ENCODE measurements at places on chromosomes 12 and 14.

DNA sequence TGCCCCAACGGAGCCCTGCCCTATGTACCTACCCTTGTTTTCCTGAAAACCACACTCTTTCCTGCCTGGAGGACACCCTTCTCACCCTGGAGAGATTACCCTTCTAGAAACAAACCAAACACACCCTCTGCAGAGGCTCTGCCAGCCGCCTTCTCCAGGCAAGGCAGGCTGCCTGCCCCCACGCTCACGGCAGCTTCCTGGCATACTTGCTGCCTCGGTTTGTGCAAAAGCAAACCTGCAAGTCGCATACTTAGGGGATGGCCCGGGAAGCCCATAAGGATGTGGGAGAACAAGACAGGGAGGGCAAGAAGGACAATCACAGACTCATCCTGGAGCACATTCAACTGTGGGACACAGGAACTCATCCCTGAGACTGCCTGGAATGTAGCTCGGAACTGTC is 154.0 kb upstream of the DIO3 start:
- no peak for DNase-seq

GRCh38 chr14:54975856-54976255 is 51.0 kb downstream of the WDHD1 start:
- DNase-seq: no peak

DNA sequence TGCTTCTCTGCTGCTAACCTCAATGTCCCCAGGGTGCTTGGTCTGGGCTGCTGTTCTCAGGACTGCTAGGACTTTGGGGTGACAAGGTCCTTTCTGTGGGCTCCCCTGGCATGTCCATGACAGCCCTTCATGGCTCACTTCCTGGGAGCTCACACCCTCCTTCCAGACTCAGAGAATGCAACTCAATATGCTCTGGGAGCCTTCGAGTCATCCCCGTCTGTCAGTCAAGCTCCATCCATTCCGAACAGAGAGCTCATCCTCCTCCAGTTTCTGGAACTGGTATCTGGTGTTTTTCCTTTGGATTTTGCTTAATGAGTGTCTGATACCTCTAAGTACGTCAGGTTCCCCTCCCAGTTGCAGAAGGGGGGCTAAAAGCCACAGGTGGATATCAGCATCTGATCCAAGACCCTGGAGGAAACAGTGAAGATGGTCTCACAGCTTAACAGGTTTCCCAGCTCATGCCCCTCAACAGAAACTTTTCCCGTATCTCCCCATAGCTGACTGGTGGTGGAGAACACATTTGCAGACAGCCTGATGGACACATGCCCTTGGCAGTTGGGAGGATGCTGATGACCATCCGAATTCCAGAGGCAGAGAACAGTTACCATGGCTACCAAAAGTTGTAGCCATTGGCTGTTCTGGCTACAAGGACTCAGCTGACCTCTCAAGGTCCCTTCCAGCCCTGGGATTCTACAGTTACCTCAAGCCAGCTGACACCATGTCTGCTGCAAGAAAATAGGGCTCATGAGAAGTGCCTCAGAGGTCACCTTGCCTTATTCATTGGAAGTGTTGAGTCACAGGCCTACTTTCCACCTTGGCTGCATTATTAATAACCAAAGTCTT is 9.5 kb upstream of the RAB35 start:
- no peak for DNase-seq

DNA sequence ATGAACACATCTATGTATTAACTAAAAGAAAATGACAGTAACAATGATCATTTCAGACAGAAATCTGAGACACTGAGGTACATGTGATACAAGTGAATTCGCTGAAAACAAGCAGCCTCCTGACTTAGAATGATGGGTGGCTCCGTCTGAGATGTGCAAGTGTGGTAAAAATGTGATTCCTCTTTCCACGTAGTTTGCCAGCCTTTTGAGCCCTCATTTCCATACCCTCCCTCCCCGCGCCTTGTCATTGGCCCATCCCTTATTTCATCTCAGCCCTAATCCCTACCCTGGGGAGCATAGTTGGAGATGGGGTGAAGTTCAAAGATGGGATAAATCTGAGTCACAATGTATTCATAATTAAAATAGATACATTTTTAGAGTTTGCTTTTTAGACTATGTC is 107.8 kb downstream of the BMP4 start:
- no peak for DNase-seq

DNA sequence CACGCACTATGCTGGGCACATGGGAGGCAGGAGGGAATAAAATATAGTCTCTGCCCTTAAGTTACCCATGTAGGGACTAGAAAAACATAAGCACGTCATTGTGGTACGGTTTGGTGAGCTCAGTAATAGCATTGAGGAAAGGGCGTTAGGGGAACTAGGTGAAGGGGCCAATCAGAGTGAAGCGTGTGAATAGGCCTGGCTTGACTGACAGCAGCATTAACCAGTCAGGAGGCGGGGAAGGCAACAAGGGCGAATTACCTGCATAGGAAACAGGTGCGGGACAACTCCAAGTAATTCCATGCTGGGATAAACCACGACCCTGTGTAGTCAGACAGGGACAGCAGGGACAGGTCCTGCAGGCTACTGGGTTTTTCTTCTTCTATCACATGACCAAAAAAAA is 107.7 kb downstream of the UNC79 start:
- no peak for DNase-seq

- DNase-seq: no peak
These were observed 199.0 kb downstream of the KIF26A start for GRCh38 chr14:104337351-104337750.

- no peak for DNase-seq
These were observed 70.9 kb upstream of the SLC38A4 start for GRCh38 chr12:46896680-46897079.

GRCh38 chr12:88420457-88420856 is 159.8 kb downstream of the KITLG start:
- DNase-seq: no peak

DNA sequence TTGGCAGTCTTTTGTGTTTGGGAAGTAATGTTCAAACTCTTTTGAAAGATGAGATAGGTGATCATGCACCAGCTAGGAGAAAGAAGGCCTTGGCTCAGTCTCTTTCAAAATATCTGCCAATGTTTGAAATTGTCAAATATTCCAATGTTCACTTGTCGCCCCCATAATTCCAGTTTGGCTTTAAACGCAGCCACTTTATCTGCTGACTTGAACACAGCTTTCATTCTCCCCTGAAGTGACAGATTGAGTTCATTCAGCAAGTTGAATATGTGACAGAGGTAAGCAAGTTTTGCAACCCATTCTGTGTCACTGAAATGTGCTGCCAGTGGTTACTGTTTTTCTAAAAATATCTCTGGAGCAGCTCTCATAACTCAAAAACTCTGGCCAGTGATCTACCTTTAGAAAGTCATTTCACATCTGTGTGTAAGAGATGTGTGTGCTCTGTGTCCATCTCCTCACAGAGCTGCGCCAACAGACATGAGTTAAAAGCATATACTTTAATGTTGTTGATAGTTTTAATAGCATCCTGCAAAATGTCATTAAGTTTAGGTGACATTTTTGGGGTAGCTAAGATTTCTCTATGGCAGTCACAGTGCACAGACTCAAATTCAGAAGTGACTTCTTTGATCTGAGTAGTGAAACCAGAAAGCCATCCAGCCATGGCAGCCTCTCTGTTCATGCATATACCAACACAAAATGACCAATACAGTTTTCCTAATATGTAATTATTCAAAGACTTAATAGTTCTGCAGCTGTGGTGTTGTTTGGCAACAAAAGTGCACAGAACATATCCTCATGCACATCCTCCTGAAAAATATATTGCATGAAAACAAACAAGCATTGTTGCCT is 614.3 kb upstream of the MIS18BP1 start:
- DNase-seq: no peak

GRCh38 chr12:93008044-93008778 is 79.1 kb upstream of the EEA1 start:
- DNase-seq: no peak

DNA sequence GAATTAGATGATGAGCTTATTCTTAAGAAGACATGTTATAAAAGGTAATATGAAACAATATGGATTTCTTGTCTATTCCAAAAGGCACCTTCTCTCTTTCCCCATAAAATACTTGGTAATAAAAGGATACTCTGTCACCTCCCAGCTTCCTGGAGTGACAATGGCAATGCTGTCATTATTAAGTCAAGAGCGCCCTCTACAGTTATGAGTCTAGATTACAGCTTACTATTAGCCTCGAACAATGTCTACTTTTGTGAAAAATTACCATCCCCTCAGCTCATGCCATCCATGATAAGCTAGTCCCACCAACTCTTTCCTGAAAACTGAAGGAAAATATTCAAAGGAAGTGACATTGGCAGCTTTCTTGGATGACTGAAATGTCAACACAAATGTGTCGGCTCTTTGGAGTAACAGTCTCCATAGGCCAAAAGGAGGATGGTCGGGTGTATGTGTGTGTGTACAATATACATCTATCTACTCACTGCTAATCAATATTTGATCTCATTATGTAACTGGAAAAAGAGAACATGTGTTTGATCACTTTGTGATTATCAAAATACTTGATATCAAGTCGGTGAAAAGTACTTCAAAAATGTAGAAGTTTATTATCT is 48.7 kb upstream of the CDKN3 start:
- DNase-seq: peak; percentile 15

GRCh38 chr12:112676507-112676906 is 115.0 kb upstream of the RPH3A start:
- no peak for DNase-seq

DNA sequence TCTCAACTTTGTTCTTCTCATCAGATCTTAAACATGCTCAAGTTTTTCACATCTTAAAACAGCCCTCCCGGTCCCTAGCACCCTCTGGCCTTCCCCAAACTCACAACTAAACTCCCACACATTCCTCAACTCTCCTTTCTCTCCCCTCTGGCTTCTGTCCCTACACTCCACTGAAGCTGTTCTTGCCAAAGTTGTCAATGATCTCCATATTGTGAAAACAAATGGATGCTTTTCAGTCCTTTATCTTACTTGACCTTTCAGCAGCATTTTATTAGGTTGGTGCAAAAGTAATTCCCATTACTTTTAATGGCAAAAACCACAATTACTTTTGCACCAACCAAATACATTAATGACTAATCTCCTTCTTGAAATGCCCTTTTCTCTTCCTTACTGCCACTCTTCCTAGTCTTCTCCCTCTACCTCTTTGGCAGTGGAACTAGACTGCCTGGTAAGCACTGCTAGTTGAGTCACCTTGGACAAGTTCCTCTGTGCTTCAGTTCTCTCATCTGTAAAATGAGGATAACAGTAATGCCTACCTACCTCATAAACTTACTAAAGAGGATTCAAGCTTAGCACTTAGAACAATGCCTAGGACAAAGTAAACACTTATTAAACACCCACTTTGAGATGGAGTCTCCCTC is 16.0 kb downstream of the CERS5 start:
- DNase-seq: no peak

- no peak for DNase-seq
These were observed 1.3 kb upstream of the AEBP2 start for GRCh38 chr12:19437996-19438395.

GRCh38 chr12:121499929-121500793 is 80.7 kb downstream of the KDM2B start:
- DNase-seq: no peak

DNA sequence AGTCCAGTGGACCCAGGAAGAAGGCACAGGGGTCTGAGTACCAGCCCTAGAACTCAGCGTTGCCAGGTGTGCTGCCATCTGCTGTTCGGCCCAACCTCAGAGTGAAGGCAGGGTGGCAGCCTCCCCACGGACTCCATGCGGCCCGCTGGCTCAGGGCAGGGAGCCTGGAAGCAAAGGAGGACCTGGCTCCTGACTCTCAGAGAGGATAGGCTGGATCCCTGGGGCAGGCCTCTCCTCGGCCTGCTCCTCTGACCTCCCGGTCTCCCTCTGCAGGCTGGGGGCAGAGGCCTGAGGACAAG is 10.1 kb downstream of the MCRS1 start:
- DNase-seq: no peak

GRCh38 chr14:104676694-104677511 is 12.5 kb upstream of the INF2 start:
- no peak for DNase-seq

- no peak for DNase-seq
These were observed 58.4 kb upstream of the SAV1 start for GRCh38 chr14:50726372-50727107.

- DNase-seq: no peak
These were observed 28.0 kb downstream of the DERA start for GRCh38 chr12:15939111-15939510.
